Activated T-cell treated with anti-CD3 and anti-CD28 coated beads, Interleukin-2, amount 50 U/mL, for 1 hour (primary cell): ENCODE measurements at places on chromosomes 12 and 14.

GRCh38 chr14:74265301-74265965 lies 26.2 kb downstream of the VSX2 start:
- no peak for DNase-seq

DNA sequence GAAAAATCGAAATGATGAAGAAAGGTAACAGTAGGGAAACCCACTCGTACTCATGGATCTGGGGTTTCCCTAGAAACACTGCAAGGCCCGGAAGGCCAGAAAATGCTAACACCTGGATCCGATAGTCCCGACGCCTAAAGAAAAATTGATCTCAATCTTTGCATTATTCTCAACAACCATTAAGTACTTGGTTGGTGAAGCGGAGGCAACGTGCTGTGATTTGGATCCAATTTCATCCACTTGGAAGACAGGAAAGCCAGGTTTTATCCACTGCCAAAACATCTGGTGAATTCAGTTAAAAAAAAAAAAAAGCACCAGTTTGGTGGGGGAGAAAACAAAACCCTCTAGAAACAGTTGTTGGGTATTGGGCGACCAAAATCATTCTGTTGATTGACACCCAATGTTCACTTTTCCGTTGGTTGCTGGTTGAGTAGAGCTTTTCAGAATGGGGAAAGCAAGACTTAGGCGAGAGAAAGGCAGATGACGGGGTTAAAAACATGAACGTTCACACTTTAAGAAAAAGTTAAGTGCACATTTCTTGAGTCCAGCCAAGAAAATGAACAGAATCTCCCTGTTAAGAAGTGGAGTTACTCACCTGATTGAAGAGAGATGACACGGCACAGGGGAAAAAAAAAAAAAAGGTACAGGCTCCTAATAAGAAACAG lies 41.9 kb upstream of the MED13L start:
- no peak for DNase-seq

DNA sequence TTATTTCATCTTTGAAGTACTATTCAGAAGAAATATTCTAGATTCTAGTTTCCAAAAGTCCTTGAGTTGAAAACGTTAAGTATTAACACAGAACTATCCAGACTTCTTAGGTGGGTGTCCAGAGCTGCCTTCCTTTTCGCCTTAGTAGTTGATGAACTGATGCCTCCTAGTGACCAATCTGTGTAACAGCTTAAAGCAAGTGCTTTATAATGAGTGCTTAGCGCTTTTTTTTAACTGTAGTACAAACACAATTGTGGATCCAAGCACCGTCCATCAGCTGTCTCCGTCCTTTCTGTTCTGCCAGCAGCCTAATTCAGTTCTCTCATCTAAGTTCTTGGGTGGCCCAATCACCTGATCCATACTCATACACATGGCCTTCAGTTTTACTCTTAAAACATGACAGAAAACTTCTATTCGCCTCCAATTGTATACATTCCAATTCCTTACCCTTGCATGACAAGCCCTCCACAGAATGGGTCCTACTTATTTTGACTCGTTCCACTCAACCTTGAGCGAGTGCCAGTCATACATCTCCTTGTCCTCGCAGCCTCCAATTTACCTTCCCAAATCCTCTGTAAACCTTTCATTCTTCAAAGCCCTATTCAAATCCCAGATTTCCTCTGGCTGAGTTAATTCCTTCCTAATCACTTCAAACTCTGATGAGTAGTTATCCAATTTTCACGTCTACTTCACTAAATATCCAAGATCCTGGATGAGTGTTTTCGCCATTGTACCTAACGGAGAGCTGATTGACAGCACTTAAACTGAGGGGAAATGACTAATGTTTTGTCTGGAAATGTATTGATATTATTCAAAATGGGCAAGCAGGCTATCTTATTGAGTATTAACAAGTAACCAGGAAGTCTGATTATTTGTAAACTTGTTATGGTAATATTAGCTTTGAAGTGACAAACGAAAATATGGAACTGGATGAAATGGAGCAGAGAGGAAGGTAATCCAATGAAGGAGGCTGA lies 5.8 kb upstream of the PHLDA1 start:
- no peak for DNase-seq

DNA sequence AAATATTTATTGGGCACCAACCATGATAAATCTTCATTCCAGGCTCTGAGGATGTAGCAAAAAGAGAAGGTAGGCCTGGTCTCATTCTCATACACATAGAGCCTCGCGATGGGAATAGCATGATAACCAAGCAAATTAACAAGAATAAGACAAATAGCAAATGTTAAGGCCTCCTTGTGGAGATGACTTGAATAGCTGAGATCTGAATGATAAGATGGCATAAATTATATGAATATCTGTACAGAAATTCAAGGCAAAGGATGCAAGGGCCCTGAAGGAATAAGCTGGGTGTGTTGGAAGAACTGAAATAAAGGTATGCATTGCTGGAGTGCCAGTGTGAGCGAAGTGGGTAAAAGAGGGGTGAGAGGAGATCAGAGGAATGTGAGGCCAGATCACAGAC lies 114.8 kb downstream of the ALX1 start:
- DNase-seq: no peak

DNA sequence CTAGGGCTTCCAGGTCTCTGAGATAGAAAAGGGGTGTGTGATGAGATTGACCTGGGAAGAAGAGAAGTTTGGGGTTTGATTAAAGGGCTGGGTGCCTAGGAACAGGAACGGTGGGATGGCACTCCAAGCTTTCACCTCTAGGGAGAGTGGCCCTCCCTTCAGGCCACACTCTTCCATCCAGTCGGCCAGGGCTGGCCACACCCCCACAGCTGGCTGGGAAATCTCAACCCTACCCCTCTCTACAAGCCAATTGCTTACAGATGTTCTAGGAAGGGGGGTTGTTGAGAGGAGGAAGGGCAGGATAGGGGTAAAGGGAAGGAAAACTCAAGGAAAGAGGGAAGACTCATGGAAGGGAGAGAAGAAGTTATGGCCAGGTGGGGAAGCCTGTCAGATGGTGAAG lies 6.6 kb upstream of the ITGA5 start:
- no peak for DNase-seq

GRCh38 chr12:96864335-96864734 lies 42.7 kb upstream of the NEDD1 start:
- DNase-seq: no peak

- DNase-seq: no peak
Observed at GRCh38 chr12:116882742-116883141, 1.5 kb upstream of the HRK start.

DNA sequence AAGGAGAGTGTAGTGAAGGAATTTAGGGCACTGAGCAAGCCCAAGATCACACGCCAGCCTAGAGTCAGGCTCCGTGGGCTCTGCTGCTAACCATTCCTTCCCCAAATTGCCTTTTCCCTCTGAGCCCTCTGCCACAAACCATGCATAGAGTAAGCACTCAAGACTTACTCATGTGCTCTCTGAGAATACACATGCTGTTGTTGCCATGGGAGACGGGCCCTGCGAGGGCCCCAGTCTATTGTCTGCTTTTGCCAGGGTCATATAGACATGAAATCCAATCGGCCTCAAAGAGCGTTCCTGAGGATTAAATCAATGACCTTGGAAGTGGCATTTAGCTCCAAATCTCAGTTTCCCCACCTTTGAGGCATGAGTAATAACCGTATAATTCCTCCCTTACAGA lies 48.7 kb upstream of the WSCD2 start:
- no peak for DNase-seq

- DNase-seq: no peak
Observed at GRCh38 chr14:77926942-77927341, 127.0 kb downstream of the ADCK1 start.

- DNase-seq: no peak
Observed at GRCh38 chr12:176321-177181, 37.4 kb downstream of the SLC6A12 start.

- DNase-seq: no peak
Observed at GRCh38 chr12:71299541-71300376, 139.8 kb upstream of the LGR5 start.

DNA sequence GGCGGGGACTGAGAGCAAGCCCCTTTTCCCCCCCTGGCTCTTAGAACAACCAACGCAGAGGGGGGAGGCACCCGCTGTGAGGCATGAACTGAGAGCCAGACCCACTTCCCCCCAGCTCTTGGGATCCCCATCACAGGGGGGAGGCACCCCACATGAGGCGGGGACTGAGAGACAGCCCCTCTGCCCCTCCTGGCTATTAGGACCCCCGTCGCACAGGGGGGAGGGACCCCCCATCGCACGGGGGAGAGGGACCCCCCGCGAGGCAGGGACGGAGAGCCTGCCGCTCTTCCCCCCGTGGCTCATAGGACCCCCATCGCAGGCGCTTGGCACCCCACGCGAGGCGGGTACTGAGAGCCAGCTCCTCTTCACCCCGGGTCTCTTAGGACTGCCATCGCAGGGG lies 195.8 kb upstream of the PZP start:
- no peak for DNase-seq

GRCh38 chr14:61602003-61602732 lies 93.1 kb upstream of the HIF1A start:
- no peak for DNase-seq

GRCh38 chr14:90536092-90536491 lies 139.3 kb downstream of the CALM1 start:
- no peak for DNase-seq

DNA sequence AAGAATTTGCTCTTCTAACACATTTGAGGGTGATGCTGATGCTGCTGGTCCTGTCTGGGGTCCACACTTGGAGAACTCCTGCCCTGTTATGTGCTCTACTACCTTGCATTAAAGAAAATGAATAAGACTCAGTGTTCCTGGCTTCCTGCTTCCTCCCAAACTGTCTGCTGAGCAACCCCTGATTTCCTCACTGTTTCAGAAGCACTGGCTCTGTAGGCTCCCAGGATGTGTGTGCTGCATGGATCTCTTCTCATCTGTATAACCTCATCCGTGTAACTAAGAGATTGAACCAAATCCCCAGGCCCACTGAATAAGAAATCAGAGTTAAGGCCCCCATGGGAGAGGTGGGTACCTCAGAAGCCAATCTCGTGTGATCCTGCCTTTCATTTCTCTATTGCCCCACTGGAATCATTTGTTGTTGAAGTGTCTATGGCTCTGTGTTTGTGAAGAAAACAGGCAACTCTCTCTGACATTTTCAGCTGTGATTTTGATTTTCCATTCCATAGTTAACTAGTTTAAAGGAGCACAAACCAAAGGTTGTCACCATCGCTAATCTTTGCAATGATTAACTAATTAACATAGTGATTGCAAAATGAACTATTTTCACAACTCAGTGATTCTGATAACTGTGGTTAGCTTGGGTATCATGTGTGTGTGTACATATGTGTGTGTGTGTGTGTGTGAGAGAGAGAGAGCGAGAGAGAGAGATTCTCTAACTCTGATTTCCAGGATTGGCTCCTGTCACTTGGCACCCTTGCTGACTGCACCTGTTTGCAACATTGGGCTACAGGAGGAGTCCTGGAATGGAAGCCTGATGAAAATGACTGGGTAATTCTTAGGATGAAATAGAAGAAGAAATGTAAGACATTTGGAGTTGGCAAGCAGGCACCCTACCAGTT lies 196.2 kb downstream of the SLC38A4 start:
- DNase-seq: no peak

- no peak for DNase-seq
Observed at GRCh38 chr14:59187802-59188460, 536 bp upstream of the DAAM1 start.

DNA sequence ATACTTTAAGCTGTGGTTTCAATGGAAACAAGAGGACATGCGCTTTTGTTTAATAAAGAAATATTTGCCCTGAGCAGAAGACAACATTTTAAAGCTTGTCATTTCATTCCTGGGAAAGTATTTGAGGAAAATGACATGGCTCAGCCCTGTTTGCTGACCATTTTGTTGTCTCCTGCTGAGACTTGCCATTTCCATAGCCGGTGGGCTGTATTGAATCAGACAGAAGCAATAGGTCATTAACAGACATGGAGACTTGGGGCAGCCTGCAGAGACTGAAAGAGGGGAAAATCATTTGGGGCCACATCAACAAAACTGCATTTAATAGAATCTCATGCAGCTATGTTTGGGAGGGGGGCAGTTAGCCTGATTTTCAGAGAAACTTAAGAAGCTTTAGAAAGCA lies 443.0 kb downstream of the NPAS3 start:
- DNase-seq: no peak

DNA sequence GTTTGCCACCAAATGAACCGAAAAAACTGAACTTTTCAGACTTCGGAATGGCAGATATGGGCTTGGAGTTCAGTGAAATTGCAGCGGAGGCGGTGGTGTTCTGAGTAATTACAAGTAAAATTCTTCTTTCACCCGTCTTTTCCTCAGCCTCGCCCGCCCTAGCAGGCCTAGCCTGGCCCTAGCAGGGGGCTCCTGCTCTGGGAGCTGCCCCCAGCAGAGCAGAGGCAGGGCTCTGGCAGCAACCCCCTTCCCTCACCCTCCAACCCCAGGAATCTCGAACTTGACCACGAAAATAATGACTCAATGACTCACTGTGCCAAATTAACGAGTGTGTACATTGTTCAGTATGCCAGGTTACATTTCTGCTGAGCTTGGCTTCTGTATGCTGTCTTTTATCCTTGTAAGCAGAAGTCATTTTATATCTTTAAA lies 1.1 kb downstream of the PAPLN start:
- no peak for DNase-seq

DNA sequence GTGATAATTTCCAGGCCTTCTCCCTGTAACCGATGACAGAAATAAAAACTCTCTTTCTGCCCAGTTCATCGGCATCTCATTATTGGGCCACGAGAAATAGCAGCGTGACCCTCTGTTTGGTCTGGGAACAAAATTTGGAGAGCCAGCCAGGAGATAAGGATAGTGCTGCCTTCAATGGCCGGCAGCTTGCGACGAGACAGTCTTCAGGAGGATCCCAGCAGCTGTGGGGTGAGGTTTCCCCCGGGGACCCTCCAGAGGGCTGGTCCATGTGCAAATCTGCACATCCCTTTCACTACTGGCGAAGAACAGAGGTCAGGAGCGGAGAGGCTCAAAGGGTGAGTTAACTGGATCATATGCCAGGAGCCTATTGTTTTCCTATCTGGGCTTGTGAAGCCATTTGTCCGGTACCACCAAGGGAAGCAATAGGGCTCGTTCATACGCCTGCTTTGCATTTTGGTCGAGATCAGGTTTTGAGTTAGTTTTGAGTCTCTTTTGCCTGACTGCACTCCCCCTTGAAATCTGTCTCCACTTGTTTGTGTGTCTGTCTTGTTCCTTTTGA lies 4.8 kb downstream of the SLC39A2 start:
- no peak for DNase-seq

GRCh38 chr12:33634544-33634943 lies 194.9 kb upstream of the SYT10 start:
- DNase-seq: no peak

- DNase-seq: no peak
Observed at GRCh38 chr12:29382251-29382650, 1.3 kb upstream of the ERGIC2 start.

GRCh38 chr14:74637178-74637550 lies 25.1 kb upstream of the LTBP2 start:
- DNase-seq: no peak

DNA sequence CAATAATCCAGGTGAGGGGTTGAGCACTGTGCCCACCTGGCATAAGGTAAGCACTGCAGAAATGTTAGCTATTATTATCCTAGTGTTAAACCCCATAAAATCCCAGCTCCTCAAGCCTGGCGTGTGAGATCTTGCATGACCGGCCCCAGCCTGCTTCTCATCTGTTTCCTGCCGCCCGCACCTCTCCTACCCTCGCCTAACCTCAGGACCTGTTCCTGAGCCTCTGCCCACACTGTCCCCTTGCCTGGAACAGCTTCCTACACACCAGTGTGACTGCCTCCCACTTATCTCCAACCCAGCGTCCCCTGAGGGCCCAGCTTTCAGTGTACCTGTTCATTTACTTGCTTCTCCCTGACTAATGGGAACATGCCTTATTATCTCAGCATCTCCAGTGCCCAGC lies 24.7 kb downstream of the ISCA2 start:
- no peak for DNase-seq

- DNase-seq: no peak
Observed at GRCh38 chr14:22105624-22106006, 432.0 kb upstream of the OR4E1 start.

- DNase-seq: no peak
Observed at GRCh38 chr14:24277071-24277470, 5.7 kb upstream of the RABGGTA start.
